Stimulated activated CD8-positive, alpha-beta memory T cell treated with anti-CD3 and anti-CD28 coated beads, Interleukin-2, amount 100 ng/mL, for 48 hours (primary cell): ENCODE measurements at places on chromosomes 7 and 10.
A peak's percentile ranks its signal among the peaks of the same experiment; 100 is the strongest.

GRCh38 chr7:46871516-46871915, 710.4 kb downstream of the TNS3 start:
- DNase-seq = no peak

GRCh38 chr7:23373151-23374004, 74.2 kb downstream of the MALSU1 start:
- DNase-seq = peak; percentile 29

DNA sequence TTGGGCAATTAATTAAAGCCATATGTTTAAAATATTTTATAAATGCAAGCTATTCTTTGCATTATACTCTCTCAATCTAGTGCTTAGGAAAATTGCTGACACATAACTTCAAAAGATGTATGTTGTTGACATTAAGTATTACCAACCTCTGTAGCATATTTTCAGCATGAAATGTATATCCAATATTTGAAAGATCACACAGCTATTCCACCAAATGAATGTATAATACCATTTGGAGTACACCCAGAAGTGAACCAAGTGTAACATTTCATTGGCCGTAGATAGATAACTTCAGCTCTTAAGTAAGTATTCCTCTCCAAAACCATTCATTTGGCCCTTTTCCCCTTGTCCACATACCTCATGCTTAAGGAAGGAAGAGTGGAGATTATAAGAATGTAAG, 104.6 kb downstream of the HECTD2 start:
- DNase-seq = no peak

GRCh38 chr10:63727636-63728035, 206.4 kb downstream of the REEP3 start:
- DNase-seq = no peak

DNA sequence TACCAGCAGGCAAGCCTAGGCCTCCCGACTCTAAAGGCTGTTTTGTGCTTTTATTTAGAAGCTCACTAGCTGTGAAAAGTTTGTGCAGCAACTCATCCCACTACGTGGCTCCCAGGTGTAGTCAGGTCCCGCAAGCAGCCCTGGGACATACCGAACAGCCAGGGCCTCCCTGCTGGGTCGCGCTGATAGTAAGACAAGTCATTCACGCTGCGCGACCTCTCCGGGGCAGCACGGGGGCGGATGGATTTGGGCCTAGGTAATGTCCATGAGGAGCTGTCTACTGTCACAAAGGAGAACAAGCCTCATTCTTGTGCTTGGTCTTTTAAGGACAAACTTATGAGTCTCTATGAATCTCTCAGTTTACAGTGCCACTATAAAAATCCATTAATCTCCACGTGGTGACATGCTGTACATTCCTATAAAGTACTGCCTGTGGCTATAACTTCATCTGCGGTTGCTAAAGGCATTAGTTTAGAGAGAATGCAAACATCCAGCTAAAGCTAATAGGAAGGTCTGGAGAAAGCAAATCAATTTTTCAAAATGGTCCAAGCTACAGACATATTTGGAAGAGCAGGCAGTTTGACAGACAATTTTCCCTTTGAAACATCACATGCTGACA, 546.8 kb downstream of the PHTF2 start:
- DNase-seq = no peak

GRCh38 chr10:76341740-76342139, 910.3 kb downstream of the LRMDA start:
- no peak for DNase-seq

GRCh38 chr7:2350861-2351260, 3.8 kb upstream of the EIF3B start:
- DNase-seq = no peak

DNA sequence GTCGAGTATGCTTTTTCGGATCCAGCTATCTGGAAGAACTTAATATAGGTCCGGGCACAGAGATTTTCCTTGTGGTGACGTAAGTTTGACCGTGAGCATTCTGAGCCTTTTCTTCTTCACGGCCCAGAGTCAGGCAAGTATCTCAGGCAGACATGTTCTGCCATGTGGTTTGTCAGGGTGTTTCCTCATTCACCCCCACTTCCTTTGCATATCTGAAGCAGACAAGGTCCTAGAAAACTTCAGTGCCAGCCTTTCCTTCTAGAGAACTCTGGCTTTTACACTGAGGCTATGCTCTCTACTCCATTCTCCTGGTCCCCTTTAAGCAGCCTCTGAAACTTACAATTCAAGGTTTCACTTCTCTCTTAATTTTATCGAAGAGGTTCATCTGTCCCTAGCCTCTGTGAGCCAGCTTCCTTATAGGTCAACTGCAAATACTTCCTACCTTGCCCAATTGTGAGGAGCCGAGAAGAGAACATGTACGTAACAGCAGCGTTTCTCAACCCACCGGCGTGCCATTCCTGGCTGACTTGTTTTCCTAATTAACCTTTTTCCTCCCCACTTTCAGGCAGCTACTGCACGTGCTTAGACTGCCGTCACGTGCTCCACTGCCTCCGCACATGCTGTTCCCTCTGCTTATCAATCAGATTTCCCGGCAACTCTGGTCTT, 47.3 kb downstream of the CDCA7L start:
- no peak for DNase-seq

DNA sequence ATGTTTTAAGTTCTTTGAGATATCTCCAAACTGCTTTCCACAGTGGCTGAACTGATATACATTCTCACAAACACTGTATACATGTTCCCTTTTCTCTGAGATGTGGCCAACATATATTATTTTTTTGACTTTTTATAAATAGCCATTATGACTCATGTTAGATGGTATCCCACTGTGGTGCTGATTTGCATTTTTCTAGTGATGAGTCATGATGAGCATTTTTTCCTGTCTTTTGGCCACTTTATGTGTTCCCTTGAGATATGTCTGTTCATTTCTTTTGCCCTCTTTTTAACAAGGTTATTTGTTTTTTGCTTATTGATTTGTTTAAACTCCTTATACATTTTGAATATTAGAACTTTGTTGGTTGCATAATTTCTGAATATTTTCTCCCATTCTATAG, 1055.1 kb downstream of the NXPH1 start:
- no peak for DNase-seq

GRCh38 chr10:72334196-72334824, 20.4 kb downstream of the DNAJB12 start:
- no peak for DNase-seq

GRCh38 chr10:104350127-104350635, 3.5 kb upstream of the CFAP58 start:
- DNase-seq = no peak

GRCh38 chr7:8206956-8207355, 55.0 kb downstream of the ICA1 start:
- DNase-seq = no peak

GRCh38 chr7:63925626-63926460, 72.8 kb upstream of the ZNF722 start:
- peak; percentile 78 for DNase-seq

- no peak for DNase-seq
Observed at GRCh38 chr7:33563651-33564050, 341.7 kb upstream of the BMPER start.

- peak; percentile 73 for DNase-seq
Observed at GRCh38 chr7:35537067-35538023, 157.6 kb downstream of the HERPUD2 start.

DNA sequence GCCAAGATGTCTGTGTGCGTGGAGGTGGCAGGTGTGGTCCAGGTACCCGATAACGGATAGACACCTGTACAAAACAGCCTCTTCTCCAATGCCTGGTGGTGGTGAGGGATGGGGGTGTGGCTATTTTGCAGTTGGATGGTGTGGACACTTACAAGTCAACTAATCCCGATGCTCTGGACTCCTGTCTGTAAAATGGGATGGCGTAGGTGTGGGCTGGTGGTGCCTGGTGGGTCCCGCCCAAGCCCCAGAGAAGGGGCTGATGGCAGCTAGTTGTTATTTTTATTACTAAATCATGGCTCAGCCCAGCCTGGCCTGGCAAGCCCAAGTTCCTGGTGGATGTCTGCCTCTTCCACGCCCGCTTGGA, 22.3 kb downstream of the GTF2IRD1 start:
- DNase-seq = no peak

- no peak for DNase-seq
Observed at GRCh38 chr7:359766-360361, 69.9 kb downstream of the FOXL3 start.

- no peak for DNase-seq
Observed at GRCh38 chr10:124866812-124867211, 65.2 kb downstream of the ABRAXAS2 start.

DNA sequence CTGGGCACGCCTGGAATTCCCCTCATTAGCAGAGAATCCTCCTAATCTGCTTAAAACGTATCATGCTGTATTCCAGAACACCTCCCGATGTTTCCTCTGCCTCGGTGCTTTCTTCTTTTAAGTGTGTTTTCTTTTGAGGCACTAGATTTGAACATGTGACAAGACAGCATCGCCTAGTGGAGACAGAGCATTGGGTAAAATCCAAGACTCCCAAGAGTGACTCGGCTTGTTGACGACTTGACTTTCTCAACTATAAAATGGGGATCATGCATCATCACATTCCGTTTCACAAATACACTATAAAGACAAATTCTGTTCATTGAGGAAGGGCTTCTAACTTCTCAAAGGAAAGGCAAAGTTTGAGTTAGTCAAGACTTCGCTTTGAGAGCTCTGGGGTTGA, 105.6 kb upstream of the RNF32 start:
- DNase-seq = no peak

DNA sequence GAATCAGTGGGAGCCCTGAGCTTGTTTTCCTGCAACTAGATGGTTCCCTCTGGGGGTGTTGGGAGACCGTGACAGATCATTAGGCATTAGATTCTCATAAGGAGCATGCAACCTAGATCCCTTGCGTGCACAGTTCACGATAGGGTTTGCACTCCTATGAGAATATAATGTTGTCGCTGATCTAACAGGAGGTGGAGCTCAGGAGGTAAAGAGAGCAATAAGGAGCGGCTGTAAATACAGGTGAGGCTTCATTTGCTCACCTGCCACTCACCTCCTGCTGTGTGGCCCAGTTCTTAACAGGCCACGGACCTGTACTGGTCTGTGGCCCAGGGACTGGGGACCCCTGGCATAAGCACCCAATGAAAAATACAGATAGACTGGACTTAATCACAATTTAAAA, 10.7 kb downstream of the SLC26A3 start:
- DNase-seq = no peak

- no peak for DNase-seq
Observed at GRCh38 chr10:62461120-62461519, 87.0 kb downstream of the ZNF365 start.

GRCh38 chr7:132125096-132125495, 451.2 kb downstream of the PLXNA4 start:
- DNase-seq = no peak

- DNase-seq = no peak
Observed at GRCh38 chr10:113113918-113114317, 163.9 kb downstream of the TCF7L2 start.
